ENCODE measurements at places on chromosomes 4 and X.

GRCh38 chrX:120790118-120790517 is 85.5 kb downstream of the CT47B1 start:
- peak; percentile 29 for DNase-seq

DNA sequence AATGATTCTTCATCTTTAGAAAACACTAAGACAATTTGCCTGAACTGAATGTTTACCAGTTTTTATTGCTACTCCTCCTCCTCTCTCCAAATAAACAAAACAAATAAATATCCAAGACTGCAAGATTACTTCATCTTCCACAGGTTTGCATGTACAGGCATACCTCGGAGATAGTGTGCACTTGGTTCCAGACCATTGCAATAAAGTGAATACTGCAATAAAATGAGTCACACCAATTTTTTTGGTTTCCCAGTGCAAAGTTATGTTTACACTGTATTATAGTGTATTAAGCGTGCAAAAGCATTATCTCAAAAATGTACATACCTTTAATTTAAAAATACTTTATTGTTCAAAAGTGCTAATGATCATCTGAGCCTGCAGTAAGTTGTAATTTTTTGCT is 53.3 kb downstream of the FBXL5 start:
- no peak for DNase-seq

GRCh38 chr4:8241211-8241779 is 28.3 kb upstream of the HTRA3 start:
- no peak for DNase-seq

DNA sequence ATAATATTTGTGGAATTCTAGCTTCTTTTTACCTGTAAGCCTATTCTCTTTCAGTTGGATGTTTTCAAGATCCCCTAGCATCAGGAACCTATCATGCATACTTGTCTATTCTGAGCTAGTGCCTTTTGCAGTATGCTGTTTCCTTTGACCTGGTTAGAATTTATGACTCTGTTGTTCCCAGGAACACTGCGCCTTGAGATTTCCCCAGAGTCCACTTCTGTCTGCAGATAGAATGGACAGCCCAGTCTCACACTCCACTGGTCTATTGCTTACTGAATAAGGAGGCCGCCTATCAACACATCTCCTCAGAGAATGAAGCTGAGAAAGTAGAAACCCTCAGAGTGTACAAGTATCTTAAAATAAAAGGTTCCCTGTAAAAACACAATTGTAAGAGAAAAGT is 465.1 kb upstream of the GALNTL6 start:
- DNase-seq = no peak

- DNase-seq = no peak
Observed at GRCh38 chr4:76747563-76747962, 150.4 kb downstream of the SOWAHB start.

- no peak for DNase-seq
Observed at GRCh38 chr4:16142598-16143310, 58.9 kb upstream of the PROM1 start.

GRCh38 chr4:15012017-15012788 is 9.9 kb downstream of the CPEB2 start:
- no peak for DNase-seq

DNA sequence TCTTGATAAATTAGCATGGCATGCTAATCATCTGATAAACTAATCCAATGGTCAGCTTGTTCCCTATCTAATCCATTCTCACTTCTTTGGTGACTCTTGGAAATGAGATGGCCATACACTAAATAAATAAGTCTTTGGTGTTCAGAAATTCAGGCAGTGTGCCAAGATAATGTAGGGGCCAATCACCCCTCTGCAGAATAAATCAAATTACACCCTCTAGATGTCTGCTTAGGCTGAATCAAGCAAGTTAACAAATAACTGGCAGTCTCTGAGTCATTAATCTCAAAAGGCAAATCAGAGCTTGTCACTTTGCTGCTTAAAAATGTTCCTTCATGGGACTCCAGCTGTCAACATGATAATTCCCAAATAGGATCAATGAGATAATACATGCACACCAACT is 97.4 kb downstream of the NLGN4X start:
- DNase-seq = no peak

GRCh38 chr4:53764761-53765490 is 173.6 kb upstream of the LNX1 start:
- DNase-seq = no peak

DNA sequence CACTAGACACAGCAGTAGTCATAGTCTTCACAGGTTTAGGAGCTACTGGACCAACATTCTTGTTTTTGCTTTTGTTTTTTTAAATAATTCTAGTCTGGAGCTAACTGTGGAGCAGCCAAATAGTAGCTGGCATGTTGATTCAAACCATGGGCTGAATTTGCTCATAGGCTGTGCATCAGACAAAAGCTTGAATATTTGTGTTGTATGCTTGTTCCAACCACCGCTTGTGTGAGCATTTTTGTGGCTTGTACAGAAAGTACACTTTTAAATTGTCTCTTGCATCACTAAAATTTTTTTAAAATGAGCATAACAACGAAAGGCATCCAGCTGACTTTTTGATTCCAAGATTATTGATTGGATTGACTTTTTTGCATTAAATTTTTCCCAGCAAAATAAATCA is 39.6 kb downstream of the CCNI start:
- DNase-seq = no peak

DNA sequence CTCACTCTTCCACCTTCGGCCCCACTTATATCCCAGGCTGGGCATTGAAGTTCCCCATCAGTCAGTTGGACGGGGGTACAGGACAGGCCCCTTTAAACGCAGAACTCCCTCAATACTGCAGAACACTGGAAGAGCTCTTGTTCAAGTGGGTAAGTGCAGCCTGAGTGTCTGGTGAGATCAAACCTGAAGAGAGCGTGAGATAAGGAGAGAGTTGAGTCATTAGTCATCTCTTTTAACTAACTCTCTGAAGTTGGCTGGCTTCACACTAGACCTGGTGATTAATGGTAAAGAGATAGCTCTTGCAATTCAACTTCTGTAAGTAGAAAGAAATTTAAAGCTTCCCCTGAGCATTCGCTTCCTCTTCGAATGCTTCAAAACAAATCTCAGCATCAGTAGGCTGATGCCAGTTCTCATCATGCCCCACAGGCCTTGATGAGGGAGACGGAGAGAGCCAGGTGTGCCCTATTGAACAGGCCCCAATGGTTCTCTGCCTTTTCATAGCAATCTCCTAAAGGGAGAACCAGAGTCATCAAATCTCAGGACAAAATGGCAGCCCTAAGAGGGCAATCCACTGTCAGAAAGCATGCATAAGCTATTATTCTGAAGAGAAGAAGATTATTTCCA is 41.0 kb upstream of the JADE1 start:
- no peak for DNase-seq

DNA sequence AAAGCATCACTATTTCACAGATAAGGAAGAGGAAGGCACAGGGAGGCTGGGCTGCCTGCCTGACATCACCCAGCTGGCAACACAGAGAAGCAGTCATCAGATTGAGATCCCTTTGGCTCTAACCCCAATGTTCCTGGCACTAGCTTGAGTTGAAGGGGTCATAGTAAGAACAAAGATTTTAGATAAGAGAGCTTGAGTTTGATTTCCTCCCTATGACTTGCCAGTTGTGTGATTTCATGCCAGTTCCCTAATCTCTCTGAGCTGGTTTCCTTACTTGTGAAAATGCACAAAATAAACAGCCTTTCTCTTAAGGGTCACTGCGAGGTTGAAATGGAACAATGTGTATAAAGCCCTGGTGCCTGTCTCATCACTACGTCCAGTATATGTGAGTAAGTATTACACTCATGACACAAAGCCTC is 475.4 kb upstream of the HS3ST1 start:
- DNase-seq = no peak

DNA sequence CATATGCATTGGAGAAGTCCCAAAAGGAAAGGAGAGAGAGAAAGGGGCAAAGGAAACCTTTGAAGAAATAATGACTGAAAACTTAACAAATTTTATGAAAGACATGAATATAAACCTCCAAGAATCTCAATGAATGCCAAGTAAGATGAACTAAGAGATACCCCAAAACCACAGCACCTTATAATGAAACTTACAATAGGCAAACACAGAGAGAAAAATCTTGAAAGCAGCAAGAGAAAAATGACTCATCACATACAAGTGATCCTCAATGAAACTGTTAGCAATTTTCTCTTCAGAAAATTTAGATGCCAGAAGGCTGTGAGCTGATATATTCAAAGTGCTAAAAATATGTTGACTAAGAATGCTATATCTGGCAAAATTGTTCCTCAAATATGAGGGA is 10.1 kb downstream of the SMIM10L2A start:
- DNase-seq = no peak

DNA sequence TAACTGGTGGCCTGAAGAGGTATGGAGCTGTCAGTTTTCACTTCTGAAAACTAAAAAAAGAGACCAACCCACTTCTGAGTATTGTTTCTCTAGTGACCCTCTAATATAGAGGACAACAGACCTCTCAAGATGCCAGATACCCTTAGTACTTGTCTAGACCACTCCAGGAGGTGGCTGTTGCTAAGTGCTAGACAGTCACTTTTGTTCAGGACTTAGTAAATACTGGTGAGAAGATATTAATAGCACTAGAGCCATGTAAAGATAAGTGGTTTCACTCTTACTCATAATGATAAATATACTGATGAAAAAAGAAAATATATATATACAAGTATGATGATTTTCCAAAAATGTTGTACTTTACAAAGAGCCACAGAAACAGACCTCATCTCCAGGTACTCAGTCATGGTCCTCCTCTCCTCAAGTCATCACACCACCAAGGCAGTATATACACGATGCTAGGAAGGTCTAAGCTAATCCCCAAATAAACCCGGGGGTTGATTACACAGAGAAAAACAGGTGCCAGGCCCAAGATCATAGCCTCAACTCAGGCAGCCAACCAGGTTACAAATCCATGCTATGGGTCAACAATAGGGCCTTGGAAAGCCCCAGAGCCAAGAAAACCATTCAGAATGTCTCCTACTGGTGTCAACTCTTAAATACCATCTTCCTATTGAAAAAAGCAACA is 66.9 kb downstream of the ARHGEF9 start:
- no peak for DNase-seq

DNA sequence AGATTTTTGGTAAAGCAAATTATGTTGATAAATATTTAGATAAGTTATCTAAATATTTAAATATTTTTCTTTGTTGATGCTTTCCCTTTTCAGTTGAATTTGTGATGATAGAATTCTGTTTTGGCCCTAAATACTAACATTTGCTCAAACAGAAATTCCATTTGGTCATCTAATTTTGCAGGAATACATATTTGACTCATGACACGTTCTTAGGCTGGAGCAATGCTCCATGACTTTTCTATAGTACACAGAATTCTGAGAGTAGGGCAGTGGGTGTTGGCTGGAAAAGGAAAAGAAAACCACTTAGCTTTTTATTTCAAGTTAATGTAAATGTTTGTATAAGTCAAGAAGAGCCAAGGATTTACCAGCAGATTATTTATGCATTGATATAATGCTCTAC is 58.6 kb upstream of the GK2 start:
- DNase-seq = no peak

- DNase-seq = no peak
Observed at GRCh38 chrX:2486476-2487133, 14.2 kb downstream of the DHRSX start.

GRCh38 chr4:94448815-94449375 is 2.8 kb upstream of the PDLIM5 start:
- DNase-seq = no peak

- no peak for DNase-seq
Observed at GRCh38 chr4:116705466-116705865, 379.9 kb downstream of the TRAM1L1 start.

DNA sequence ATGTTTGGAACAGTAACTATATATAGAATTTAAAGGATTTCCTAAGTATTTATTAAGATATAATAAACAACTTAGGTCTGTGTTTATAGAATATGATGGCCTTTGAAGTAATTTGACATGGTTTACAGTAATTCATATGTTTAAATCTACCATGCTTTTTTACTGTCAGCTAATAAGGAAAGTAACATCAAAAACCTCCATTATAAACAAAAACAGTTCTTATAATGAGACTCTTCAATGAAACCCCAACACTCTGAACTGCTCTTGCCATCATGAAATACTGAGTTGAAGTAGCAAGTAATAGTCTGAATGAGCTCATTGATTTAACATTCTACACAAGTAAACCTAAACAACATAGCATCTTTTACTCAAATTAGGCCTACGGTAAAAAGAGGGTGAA is 1236.5 kb downstream of the FSTL5 start:
- DNase-seq = no peak

DNA sequence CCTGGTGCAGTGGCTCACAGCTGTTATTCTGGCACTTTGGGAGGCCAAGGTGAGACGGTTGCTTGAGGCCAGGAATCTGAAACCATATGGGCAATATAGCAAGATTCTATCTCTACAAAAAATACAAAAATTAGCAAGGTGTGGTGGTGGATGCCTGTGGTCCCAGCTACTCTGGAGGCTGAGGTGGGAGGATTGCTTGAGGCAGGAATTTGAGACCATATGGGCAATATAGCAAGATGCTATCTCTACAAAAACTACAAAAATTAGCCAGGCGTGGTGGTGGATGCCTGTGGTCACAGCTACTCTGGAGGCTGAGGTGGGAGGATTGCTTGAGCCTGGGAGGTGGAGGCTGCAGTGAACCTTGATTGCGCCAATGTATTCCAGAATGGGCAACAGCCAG is 2.3 kb downstream of the ADGRG4 start:
- no peak for DNase-seq

DNA sequence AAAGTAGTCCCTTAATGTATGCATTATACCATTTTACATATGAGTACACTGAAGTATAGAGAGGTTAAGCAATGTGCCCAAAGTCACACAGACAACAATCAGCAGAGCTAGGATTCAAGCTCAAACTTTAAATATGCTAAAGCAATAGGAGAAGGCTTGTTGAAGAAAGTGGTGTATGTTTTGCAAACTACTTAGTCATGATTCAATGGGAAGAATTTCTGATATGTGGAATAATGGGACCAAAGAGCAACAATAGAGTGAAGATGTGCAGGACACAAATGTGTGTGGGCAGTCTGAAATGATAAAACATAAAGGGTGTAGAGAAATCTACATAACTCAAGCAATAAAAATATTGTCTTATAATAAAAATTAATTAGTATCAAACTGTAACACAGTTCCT is 109.0 kb upstream of the ARSJ start:
- DNase-seq = no peak

GRCh38 chr4:84490663-84491062 is 8.4 kb downstream of the NKX6-1 start:
- no peak for DNase-seq

DNA sequence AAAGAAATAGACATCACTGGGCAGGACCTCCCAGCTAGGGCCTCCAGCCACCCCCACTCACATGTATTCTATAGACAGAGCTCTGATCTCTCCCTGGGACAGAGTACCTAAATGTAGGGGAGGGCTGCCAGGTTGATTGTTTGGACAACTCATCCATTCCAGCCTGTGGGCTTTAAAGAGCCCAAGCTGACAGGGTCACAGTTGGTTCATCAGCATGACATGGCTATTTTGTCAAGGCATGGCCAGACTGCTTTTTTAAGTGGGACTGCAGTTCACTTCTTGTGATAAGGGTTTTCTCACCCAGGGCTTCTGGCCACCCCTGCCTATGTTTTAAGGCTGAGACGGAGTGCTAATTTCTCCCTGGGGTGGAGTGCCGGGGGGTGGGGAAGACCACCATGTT is 63.3 kb downstream of the KLHL4 start:
- no peak for DNase-seq
